ENCODE measurements at places on chromosomes 12 and 14.
A peak's percentile ranks its signal among the peaks of the same experiment; 100 is the strongest.

DNA sequence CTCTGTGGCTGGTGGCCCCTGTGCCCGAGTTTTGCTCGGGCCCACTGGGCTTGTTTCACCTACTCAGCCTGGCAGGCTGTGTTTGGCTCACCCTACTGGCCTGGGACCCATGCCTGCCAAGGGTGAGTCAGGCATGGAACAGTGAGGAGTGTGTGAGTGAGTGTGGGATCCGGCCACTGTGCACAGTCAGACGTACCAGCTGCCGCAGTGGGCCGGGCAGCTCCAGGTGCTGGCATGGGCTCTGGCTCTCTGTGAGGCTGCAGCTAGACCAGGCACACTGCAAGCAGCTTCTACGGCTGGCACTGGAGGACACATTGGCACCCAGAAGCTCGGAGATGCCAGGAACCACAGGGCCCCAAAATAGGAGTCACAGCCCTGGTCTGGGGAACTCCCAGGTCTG is 40.6 kb downstream of the HSD17B6 start:
- peak; percentile 24 for DNase-seq

DNA sequence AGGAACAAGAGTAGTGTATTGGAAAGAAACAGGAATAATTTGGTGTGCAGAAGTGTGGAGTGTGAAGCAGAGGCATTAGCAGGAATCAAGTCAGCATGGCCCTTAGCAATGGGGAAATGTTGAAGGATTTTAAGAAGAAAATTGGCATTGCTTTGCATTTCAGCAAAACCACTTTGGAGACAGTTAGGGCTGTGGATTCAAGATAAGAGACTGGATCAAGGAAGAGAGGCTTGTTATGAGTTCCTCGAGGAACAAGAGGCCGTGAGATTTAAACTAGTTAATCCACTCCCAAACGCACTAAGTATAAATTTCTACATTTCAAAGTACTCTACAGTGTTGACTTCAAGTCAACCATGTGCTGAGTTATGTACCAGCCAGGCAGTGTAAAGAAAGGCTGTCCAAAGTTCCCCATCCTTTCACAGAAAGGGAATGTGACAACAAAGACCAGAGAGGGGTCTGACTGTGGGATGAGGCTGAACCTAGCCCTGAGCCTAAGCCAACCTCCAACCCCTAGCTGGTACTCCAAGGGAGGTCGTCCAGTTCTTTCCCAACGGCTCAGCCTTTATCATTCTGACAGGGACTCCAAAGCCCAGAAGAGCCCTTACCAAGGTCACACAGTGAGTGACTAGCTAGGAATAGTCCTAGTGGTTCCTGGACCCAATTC is 91.2 kb upstream of the BMP4 start:
- no peak for DNase-seq

GRCh38 chr12:116635487-116635886 is 76.3 kb downstream of the MAP1LC3B2 start:
- no peak for DNase-seq

DNA sequence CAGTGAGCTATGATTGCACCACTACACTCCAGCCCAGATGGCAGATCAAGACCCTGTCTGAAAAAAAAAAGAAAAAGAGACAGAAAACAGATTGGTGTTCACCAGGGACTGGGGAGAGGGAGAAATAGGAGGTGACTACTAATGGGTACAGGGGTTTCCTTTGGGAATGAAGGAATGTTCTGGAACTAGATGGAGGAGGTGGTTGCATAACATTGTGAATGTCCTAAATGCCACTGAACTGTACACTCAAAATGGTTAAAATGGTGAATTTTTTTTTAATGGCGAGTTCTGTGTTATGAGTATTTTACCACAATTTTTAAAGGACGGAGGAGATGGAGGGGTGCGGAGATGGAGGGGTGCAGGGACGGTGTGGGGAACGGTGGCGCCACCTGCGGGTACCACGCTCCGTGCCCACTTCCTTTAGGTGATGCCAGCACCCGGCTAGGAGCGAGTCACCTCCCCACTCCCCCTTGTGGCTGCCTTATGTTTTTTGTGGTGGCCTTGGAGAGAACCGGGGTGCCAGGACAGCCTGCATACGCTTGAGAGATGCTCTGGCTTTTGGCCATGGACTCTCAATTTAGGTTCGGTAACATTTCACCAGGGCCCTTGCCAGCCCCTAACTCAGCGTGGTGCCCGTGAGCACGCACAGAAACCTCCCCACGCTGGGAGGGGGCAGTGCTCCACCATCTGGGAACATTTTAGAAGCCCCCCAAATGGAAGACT is 16.1 kb downstream of the UBC start:
- DNase-seq: peak; percentile 28

All from AG08396 (cell line).